ENCODE measurements at places on chromosomes 1 and 21. TPM values are rescaled to one million over a fixed set of nuclear protein-coding genes. Genes with fewer than 3 reads are reported as not detected.

DNA sequence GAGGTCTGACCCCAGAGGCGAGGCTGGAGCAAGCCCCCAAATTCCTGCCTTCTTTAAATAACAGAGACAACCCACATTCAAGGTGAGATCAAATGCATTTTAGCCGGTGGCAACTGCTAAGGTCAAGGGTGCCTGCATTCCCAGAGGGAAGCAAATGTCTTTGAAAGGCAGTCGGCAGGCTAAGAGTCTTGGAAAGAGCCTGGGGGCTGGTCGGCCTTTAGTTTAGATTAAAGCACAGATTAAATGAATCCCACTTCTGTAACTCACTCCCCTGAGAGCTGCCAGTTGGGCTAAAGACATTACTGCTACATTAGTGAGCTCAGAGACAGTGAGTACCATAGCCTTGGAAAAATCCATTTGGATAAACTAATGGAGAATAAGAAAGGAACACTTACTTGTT, 59.2 kb downstream of the HTR6 start:
- DNase-seq: no peak

GRCh38 chr1:195899762-195900352, 708.4 kb downstream of the KCNT2 start:
- no peak for DNase-seq

- DNase-seq: no peak
Observed at GRCh38 chr1:115467196-115467595, 129.1 kb upstream of the NGF start.

GRCh38 chr1:77605246-77606026, 77.0 kb downstream of the ZZZ3 start:
- no peak for DNase-seq

DNA sequence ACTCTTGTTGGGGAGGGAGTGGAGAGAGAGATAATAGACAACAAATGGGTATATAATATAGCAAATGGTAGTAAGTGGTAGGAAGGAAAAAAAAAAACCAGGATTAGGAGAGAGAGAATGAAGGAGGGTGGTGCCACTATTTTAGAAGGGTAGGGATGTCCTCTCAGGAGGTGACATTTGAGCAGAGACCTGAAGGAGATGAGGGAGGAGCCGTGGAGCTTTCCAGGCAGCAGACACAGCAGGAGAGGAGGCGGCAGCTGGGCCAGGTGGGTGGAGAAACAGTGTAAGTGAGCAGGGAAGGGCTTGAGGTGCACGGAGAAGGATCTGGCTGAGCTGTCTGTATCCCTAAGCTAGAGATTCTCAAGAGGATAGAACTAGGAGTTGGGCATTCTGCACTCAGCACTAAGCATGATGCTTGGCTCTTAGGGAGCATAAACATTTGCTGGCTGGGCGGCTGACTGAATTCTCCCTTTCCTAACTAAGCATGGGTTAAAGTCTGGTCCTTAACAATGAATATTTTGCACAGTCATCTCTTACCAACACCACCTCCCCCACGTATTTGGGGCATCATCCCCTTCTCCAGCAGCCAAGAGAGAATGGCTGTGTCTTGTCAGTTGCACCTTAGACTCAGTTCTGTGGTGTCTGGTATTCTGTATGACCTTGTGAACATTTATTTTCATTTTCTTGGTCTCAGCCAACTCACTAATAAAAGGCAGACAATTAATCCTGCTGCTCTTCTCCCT, 27.6 kb upstream of the SARS1 start:
- DNase-seq: no peak

- DNase-seq: no peak
Observed at GRCh38 chr1:64595871-64596515, 126.1 kb downstream of the CACHD1 start.

- DNase-seq: no peak
Observed at GRCh38 chr1:185733818-185734735, at the start of gene HMCN1. TSS of gene HMCN1 (plus strand) at chr1:185734391. CDS start at chr1:185734780, 389 bp downstream.

DNA sequence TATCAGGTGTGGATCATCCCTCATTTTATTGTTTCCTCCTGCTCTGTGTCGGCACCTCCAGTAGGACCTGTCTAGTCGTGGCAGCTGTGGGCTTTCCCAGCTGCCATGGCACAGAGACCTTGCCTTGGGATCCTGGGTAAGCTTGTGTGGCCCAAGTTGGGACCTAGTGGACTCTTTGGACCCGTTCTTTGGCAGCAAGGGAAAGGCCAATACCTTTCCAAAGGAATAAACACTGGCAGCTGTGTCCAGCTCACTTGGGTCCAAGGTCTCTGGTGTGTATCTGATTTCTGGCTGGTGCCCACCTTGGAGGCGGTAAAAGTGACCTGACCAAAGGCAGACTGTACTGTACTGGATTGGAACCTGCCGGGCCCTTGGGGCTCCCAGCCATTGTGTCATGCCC, 21.8 kb downstream of the DIP2A start:
- no peak for DNase-seq

- no peak for DNase-seq
Observed at GRCh38 chr1:25148673-25149300, 83.5 kb downstream of the SYF2 start.

GRCh38 chr1:194289569-194290266, 1103.3 kb upstream of the B3GALT2 start:
- no peak for DNase-seq

DNA sequence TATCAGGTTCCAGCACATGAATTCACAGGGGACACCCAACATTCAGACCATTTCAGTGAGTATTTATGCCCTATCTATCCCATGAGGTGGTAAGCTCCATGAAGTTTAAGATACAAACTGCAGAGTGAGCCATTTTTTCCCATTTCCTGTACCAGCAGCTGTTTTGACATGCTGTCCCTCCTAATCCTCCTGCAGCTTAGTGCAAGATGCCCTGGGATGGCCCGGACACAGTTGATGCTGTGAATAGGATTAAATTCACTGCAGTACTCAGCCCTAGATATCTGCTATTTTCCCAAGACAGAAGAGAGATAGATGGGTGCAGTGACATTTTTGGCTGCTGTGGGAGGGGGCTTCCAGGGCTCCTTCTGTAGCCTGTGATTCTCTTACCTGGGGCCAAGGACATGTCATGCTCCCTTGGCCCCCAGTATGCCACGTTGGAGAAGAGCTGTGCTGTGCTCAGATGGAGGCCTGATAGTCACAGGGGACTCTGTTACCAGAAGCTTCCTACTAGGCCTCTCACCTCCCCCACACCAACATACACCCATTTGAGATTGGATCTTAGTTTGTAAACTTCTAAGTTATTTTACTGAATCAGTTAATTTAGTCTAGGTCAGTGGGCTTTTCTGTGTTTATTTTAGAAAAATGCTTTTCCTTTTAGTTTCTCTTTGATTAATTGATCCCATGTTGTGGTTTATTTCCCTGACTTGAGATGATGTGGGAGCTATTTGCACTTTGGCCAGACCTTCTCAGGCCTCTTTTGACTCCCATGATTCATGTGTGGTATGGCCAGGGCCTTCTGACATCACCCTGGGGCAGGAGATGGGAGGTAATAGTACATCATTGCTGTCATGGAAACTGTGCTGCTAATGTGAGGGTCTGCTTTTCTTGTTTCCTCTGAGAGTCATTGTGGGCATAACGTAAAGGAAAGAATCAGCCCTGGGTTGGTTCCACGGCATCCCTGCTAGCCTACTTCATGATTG, 92.6 kb downstream of the ST3GAL3 start:
- no peak for DNase-seq

The HCRTR1 gene
- total RNA-seq: 0.21 TPM

The LRRC38 gene
- 0.53 TPM for total RNA-seq

The CYP4A11 gene
- not detected for total RNA-seq

The LHX8 gene
- 1.6 TPM for total RNA-seq
